ENCODE measurements at places on chromosomes 5 and 9.

- DNase-seq: no peak
Measured at GRCh38 chr9:120736881-120737280, 22.6 kb upstream of the MEGF9 start.

- DNase-seq: peak; percentile 66
Measured at GRCh38 chr5:110258460-110259216, 467.8 kb downstream of the TMEM232 start.

GRCh38 chr5:90709323-90710155 is 150.9 kb downstream of the ADGRV1 start:
- DNase-seq: peak; percentile 4

GRCh38 chr5:11520241-11520930 is 383.9 kb downstream of the CTNND2 start:
- DNase-seq: no peak

DNA sequence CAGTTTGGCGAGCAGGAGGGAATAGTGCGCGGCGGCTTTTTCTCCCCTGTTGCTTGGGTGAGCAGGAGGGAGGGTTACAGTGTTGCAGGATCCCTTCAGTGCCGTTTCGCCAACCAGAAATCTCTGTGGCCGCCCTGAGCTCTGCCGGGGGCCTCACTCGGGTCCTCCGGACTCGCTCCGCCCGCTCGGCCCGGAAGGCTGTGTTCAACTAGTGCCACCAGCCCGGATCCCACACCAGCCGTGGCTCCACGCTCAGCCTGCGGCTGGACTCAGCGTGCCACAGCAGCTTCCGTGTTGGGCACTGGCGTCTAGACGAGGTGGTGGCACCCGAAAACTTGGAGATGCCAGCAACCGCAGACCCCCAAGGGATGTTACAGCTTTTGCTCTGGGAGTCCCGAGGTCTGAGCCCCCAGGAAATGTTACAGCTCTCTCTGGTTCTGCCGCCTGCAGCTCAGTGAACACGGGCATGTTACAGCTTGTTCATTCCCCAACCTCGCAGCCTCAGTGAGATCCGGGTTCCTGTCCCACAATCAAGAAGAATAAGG is 16.0 kb upstream of the OR13C9 start:
- no peak for DNase-seq

DNA sequence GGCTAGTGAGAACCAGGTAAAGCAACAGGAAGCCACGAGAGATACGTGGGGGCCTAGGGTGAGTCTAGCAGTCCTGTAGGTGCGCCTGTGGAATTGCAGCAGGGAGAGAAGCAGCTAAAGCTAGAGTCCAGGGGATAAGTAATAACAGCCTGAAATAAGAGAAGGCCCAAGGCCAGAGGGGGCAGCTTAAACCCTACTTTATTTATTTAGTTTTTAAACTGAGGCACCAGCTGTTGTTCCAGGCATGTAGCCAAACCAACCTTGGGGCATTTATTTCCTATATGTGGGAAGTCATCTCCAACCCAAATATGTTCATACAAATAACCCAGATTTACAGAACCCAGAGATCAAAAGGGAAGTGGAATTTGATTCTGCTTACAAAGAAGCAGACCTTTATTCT is 93.5 kb downstream of the GLDC start:
- DNase-seq: no peak

GRCh38 chr9:108410161-108410560 is 445.6 kb downstream of the ACTL7B start:
- no peak for DNase-seq

DNA sequence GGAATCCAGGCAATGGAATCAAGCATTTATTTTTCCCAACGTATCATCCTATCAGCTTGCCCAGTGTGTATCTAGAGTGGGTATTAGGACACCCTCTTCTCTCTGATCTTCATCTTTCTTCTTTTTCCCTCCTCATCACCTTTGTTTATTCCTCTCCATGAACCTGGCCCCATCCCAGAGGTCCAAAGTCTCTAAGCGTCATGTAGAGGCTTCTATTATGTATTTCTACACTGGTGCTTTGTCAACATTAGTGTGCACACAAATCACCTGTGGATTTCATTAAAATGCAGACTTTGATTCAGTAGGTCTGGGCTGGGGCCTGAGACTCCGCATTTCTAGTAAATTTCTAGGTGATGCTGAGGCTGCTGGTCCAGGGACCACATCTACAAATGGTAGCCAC is 19.8 kb upstream of the PIP5K1B start:
- no peak for DNase-seq

DNA sequence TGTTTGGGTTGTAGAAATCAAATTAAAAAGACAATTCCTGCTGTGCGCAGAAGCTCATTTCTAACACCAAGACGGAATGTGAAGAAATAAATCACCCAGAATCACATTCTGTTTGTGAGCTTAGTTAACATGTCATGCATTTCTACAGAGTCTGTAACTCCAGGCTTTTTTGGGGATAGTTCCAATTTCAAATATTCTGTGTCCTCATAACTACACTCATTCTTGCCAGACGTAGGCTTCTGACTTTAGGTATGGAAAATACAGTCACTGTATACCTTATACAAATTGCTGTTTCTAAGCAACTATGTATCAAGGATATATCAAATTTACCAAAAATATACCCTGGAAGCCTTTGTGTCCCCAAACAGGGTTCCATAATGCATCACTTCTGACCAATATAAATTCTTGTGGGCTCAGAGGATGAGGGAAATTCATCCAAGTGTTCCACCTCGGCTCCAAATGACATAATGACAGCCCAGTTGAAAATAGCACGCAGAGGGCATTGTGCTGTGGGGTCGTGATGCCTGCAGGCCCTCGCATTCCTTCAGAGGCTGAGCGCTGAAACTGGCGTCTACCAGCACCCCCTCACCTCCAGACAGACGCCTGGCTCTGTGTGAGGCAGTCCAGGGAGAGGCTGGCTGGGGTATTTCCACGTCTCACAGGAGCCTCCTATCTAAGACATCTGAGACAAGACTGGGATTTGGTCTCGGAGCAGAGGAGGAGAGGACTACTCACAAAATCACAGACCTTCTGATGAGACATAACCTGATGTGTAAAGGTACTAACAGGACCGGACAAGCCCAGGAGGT is 79.8 kb downstream of the KLF4 start:
- DNase-seq: no peak

DNA sequence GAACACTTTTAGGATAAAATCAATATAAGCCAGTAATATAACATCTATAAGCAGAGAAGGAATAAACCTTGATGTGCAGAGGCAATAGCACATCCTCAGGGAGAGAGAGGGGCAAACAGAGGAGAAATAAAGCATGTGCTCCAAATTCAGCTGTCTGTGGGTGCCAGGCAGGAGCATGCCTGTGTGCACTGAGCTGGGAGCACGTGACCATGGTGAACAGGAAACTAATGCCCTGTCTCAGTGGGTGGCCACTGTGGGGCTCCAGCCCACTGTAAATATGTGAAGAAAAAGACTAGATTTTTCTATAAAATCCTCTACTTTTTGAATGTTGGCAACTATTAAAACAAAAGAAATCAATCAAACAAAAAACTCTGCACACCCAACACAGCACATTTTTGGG is 55.3 kb downstream of the FYB1 start:
- no peak for DNase-seq

DNA sequence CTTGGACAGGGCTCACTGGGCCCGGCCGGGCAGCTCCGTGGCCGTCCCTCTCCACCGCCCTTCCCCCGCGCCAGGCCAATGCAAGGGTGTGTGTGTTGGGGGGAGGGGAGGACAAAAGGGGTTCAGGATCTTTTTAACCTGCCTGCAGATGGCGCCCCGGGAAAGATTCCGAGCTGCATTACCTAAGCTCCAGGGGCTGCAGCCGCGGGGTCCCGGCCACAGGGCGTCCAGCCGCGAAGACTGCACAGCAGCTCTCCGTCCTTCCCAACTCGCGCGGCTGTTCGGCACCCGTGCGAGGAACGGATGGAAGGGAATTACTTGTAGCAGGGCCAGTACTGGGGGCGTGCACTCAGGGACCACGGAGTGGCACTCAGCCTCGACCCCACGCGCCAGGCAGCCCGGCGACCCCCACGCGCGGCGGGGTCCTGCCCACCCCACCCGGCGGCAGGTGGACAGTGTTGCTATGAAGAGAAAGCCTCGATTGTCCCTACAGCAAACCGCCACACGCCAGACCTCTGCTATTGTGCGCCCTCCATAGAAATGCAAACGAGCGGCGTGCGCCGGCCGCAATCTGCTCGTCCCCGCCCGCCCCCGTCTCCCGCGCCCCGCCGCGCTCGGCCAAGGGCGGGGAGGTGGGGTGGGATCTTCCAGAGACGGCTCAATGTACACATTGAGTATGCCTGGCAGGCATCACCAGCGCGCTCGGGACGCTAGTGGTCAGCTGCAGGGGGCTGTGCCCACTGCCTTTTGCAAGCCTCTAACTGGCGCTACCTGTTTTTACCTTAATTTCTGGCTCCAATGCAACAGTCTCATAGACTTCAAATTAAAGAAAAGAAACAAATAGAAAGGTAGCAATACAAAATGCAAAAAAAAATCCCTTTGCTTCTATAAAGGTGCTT is 796 bp upstream of the GADD45G start:
- DNase-seq: no peak

DNA sequence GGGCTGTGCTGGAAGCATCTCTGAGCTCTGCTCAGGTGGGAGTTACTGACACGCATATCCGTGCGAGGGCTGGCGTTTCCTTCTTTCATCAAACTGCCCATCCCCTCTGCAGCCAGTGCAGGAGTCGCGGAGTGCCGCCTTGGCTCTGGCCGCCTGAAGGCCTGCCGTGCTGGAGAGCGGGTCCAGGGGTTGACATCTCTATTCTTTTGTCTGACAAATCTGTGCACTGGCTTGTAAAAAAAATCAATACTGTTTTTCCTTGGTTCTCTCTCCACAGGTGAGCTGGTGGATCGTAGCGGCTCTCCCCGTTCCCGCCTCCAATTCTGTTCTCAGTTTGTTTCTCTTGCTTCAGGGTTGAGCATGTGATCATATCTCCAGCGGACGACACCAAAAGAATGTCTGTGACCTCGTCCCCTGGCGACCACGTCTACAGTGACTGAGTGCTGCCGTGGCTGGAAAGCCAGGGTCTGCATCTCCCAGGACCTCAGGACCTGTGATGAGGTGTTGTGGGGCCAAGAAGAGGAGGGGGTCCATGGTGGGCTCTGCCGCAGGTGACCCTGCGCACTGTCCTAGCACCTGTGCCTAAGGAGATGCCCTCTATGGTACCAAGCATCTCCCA is 214.3 kb upstream of the IRX4 start:
- DNase-seq: no peak

DNA sequence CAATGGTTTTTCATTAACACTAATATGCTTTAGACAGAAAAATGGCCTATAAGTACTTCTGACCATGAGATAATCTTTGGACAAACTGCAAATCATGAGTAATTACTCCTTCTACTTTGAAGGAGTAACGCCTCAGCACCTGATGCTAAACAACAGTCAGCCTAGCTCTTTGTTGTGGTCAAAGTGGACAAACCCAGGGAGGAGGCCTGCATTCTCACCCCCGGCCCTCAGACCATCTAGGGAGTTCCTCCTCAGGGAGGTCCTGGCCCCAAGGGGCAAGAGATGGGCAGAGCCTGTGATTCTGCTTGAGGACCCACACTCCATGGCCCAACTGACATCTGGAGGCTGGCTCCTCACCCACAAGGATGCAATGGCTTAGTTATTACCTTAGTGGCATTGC is 48.2 kb upstream of the ANGPTL2 start:
- no peak for DNase-seq

GRCh38 chr5:7208938-7209337 is 187.0 kb upstream of the ADCY2 start:
- DNase-seq: no peak

DNA sequence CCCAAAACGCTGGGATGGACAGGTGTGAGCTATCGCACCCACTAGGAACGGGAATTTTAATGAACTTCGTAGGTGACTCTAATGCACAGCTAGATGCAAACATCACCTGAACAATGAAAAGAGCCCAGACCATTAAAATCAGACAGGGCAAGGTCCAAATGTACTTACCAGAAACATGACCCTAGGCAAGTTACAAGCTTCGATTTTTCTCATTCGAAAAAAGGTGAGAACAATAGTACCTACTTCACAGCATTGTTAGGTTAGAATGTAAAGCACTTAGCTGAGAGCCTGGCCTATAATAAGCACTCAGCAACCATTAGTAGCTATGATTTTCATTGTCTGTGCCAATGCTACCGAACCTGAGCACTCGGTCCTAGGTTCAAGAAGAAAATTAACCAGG is 5.8 kb upstream of the KLHL3 start:
- no peak for DNase-seq

DNA sequence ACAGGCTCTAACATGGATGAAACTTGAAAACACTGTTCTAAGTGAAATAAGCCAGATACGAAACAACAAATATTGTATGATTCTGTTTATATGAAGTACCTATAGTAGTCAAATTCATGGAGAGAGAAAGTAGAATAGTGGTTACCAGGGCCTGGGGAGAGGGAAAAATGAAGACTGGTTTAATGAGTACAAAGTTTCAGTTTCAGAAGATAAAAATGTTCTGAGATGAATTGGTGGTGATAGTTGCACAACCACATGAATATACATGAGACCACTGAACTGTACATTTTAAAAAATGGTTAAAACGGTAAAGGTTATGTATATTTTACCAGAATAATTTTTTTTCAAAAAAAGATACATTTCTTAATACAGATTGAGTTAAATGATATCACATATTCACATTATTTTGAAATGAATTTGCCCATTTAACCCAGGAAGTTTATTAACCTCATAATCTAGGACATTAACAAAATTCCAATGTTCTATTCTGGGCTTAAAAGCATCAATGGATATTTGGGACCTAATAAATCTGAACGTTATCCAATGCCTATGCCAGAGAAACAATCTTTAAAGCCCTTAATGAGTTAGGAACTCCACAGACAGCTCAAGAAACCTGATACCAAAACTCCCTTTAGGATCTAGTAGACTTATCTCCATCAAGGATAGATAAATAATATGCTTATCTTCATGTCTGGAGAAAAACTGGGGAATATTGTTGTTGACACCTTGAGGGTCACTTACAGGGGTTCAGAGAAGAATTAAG is 521.3 kb downstream of the EFNA5 start:
- DNase-seq: no peak

DNA sequence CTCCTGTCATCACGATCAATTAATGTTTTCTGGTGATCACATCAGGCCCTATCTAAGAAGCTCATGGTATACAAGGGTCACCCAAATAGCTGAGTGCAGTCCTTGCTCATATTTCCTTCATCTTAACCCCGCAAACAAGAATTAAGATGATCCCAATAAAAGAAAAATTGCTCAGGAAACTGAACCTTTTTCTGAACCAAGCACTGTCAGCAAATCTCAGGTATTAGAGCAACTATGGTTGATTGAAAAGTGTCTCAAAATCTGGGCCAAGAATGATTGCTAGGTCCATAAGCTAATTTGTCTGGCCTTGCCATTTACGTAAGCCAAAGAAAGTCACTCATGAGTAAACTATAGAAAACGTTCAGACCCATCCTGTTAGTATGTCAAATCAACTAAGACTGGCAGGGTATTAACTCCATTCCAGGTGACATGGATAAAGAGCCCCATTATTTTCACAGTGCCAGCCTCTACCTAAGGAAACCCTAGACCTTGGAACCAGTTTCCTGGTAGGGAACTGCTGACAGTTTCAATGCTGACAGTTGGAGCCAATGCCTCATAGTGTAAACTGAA is 209.3 kb downstream of the DEPDC1B start:
- DNase-seq: no peak

- no peak for DNase-seq
Measured at GRCh38 chr5:147417135-147417813, 92.6 kb downstream of the DPYSL3 start.

- DNase-seq: no peak
Measured at GRCh38 chr5:96943799-96944198, 7.9 kb downstream of the LNPEP start.
